Naive thymus-derived CD8-positive, alpha-beta T cell (primary cell): ENCODE measurements at places on chromosomes 7 and 10.

DNA sequence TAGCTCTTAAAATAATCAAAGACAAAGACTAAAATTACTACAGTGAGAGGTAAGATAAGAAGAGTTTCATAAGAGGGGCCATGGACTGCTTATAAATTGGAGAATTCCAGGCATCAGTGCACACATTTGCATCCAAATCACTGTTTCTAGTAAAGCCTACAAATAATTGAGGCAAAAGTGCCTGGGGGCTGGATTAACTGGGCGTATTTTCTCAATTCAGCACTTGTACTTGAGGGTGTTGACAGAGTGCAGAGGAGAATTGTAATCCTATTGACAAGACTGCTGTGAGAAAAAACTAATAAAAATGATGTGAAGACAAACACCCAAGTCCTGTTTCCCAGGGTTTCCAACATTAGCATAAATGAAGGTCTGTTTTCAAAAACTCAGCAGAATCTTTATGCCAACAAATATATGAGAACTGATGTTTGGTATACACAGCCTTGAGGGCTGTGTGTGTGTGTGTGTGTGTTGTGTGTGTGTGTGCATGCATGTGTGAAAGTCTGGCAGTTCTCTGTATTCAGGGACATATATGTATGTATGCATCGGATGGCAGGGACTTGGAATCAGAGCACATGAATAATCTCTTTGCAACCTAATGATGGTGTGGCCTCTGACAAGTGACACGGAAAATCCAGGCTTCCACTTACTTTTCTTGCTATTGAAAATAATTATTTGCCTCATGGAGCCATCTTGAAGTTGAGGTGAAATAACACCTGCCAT lies 182.1 kb upstream of the CDC14C start:
- DNase-seq: no peak

- no peak for DNase-seq
These were observed 927 bp upstream of the DEPP1 start for GRCh38 chr10:44979281-44980191.

DNA sequence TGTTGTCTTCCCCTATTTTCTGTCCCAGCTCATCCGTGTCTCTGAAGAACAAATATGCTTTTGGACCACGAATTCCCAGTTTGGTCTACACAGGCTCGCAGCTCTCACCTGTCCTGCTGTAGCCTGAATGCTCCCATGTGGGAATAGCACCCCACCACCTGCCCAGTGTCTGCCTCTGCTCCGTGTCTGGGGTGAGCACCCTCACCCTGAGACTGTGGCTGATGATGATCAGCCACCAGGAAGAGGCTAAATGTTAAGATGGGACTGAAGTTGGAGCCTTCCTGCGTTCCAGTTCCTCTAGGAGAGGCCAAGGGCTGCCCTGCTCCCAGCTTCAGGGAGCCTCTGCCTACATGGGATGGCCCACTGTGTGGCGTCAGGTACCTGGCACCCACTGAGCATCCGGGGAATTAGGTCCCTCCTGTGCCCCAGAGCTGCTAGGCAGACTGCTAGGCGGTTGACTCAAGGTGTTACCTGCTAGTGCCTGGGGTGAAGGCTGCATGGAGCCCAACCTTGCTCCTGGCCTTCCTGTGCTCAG lies 3.7 kb downstream of the PGAM2 start:
- DNase-seq: no peak

GRCh38 chr7:136523571-136523970 lies 344.9 kb upstream of the CHRM2 start:
- DNase-seq: no peak

DNA sequence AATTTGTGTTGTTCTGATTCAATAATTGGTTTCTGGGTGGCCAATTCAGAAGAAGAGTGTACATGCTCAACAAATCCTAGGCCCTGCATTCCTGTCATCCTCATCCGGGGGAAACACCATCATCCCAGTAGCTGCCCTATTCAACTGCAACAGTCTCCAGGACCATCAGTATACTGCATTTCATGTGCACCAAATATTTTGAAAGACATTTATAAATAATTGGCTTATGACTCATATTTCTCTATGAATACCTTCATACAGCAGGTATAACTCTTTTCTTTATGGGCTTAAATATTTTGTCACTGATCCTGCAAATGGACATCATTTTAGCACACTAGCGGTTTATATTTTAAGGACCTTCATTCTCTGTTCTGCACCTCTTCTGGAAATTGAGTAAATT lies 38.0 kb downstream of the CD36 start:
- no peak for DNase-seq
